ENCODE measurements at places on chromosomes 11 and 22. TPM values are rescaled to one million over a fixed set of nuclear protein-coding genes. Genes with fewer than 3 reads are reported as not detected.
A peak's percentile ranks its signal among the peaks of the same experiment; 100 is the strongest.

Gene FAM180B
- not detected for total RNA-seq

GRCh38 chr22:45210577-45210976 is 30.1 kb downstream of the KIAA0930 start:
- H3K4me1 ChIP-seq: peaks cover 24% of the 10 kb centered on the region
- no peaks in the 10 kb centered on the region for H3K36me3 ChIP-seq
- H3K4me3 ChIP-seq: no peak overlapping the region
- H3K27ac ChIP-seq: no peak overlapping the region
- H3K27me3 ChIP-seq: no peaks in the 10 kb centered on the region

GRCh38 chr11:69002110-69002569 is 10.9 kb downstream of the MRGPRF start:
- H3K36me3 ChIP-seq: no peaks in the 10 kb centered on the region
- DNase-seq: peak; percentile 24
- H3K27me3 ChIP-seq: peaks cover 74% of the 10 kb centered on the region
- H3K27ac ChIP-seq: no peak overlapping the region

GRCh38 chr11:62604460-62605120 is 2.9 kb upstream of the MTA2 start:
- no peaks in the 10 kb centered on the region for H3K27me3 ChIP-seq
- no peak overlapping the region for H3K27ac ChIP-seq
- peaks cover 31% of the 10 kb centered on the region for H3K4me1 ChIP-seq
- peaks cover 75% of the 10 kb centered on the region for H3K36me3 ChIP-seq

DNA sequence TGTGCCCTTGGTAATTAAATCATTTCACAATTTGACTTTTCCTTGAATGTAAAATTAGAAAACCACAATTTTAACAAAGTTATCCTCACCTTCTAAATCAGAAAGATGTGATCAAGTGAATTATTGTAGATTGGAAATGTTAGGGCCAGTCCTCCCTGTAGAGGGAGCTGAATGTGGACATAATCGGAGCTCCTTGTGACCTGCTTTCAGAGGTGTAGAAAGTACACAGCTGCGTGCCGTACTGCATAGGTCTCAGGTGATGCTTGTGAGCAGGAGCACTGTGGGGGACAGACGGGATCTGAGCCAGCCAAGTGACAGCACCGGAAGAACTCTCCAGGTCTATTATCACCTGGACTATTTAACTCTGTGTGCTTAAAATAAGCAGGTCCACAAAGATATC is 338.0 kb downstream of the AASDHPPT start:
- H3K4me3 ChIP-seq: no peak overlapping the region
- H3K4me1 ChIP-seq: no peaks in the 10 kb centered on the region
- no peak for DNase-seq

DNA sequence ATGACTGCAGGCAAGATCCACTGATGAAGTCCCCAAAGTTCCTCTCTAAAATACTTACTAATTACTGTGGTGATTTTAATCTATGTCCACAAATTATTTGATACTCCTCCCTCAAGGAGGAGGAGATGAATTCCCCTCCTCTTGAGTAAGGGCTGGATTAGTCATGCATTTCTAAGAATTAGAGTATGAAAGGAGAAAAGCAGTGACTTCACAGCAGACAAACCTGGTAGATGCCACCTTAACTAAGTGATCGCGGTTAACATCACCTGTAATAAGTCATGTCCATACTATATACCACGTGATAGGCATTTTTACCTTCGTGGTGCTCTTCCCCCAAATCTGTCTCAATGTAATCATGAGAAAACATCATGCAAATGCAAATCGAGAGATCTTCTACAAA is 52.0 kb upstream of the TSPAN18 start:
- no peak overlapping the region for H3K27ac ChIP-seq
- DNase-seq: no peak
- H3K4me1 ChIP-seq: no peaks in the 10 kb centered on the region

Gene CACNA1I
- 1.3 TPM for total RNA-seq

Gene MLC1
- 1.4 TPM for total RNA-seq

Gene TSGA10IP
- total RNA-seq: not detected

Gene IRAG1
- total RNA-seq: 15.6 TPM

- no peak for DNase-seq
- H3K27me3 ChIP-seq: no peaks in the 10 kb centered on the region
- H3K4me3 ChIP-seq: no peak overlapping the region
- H3K27ac ChIP-seq: no peak overlapping the region
- peaks cover 10% of the 10 kb centered on the region for H3K4me1 ChIP-seq
Observed at GRCh38 chr11:104700609-104701008, 197.7 kb downstream of the CASP12 start.

Gene MS4A2
- total RNA-seq: 0.91 TPM

Gene OR51B5
- total RNA-seq: 3.0 TPM

DNA sequence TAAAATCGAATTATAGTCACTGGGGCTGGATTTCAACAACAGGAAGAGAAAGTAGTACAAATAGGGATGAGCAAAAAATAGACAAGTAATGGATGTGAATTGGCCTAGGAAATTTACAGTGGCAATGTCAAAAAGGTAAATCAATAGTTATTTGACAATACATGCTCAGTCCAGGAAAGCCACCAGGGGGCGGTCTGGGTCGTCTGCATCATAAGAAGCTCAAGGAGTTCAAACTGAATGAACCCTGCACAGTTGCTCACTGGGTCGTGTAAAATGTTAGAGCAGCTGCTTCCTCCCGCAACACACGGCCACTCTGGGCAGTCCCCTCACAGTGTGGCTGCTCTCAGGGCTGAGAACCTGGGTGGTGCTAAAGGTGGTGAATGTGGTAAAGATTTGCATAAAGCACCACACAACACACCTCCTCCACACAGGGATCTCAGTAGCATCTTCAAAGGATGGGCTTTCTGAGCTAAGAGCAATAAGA is 85.9 kb downstream of the ZNF280B start:
- DNase-seq: peak; percentile 93
- no peaks in the 10 kb centered on the region for H3K27me3 ChIP-seq
- peaks cover 45% of the 10 kb centered on the region for H3K4me1 ChIP-seq
- no peak overlapping the region for H3K27ac ChIP-seq

GRCh38 chr22:28855355-28856094 is 27.8 kb upstream of the ZNRF3 start:
- no peaks in the 10 kb centered on the region for H3K4me1 ChIP-seq
- H3K27ac ChIP-seq: no peak overlapping the region
- no peak overlapping the region for H3K4me3 ChIP-seq
- H3K36me3 ChIP-seq: no peaks in the 10 kb centered on the region

Gene OR52E8
- total RNA-seq: not detected

DNA sequence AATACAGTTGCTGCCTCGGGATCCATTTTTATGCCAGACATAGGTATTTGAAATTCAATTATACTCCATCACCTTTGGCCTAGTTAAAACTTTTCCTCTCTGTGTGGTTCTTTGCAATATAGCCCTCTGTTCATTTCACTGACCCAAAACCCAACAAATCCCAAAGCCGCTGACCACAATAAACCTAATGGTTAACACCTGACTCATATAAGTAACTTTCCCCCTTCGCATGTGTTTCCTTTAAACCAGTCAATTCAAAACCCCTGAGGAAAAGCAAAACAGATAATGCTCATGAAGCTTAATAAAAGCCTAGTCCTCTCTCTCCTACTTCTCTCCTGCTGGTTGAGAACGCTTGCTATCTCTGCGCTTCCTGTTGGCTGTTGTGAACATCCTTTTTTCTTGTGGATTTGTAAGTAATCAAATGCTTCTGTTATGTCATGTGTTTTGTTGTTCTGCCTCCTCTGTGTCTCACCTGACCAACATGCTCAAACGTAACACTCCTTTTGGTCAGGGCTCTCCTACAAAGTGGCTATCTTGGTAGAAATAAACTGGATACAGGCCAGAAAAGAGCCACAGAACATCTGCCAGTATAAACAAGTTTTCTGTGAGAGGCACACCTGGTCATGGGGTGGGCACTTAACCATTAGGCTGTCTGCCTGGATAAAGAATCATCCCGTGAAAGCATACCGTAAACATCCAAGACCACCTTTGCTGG is 652.6 kb downstream of the METTL15 start:
- H3K4me1 ChIP-seq: no peaks in the 10 kb centered on the region
- DNase-seq: no peak
- no peaks in the 10 kb centered on the region for H3K36me3 ChIP-seq
- no peak overlapping the region for H3K4me3 ChIP-seq

- no peak overlapping the region for H3K27ac ChIP-seq
- H3K4me1 ChIP-seq: peaks cover 23% of the 10 kb centered on the region
- no peaks in the 10 kb centered on the region for H3K27me3 ChIP-seq
- H3K36me3 ChIP-seq: no peaks in the 10 kb centered on the region
- no peak overlapping the region for H3K4me3 ChIP-seq
Observed at GRCh38 chr22:40499209-40499623, 128.8 kb downstream of the SGSM3 start.

Gene MMP8
- total RNA-seq: 52.5 TPM

Gene SLC15A3
- 132 TPM for total RNA-seq

- peaks cover 47% of the 10 kb centered on the region for H3K4me1 ChIP-seq
- H3K36me3 ChIP-seq: no peaks in the 10 kb centered on the region
- DNase-seq: no peak
- no peak overlapping the region for H3K27ac ChIP-seq
Observed at GRCh38 chr11:123197711-123198110, 2.7 kb upstream of the CLMP start.

- no peaks in the 10 kb centered on the region for H3K36me3 ChIP-seq
- DNase-seq: no peak
Observed at GRCh38 chr11:67656278-67656922, 5.9 kb upstream of the ACY3 start.

DNA sequence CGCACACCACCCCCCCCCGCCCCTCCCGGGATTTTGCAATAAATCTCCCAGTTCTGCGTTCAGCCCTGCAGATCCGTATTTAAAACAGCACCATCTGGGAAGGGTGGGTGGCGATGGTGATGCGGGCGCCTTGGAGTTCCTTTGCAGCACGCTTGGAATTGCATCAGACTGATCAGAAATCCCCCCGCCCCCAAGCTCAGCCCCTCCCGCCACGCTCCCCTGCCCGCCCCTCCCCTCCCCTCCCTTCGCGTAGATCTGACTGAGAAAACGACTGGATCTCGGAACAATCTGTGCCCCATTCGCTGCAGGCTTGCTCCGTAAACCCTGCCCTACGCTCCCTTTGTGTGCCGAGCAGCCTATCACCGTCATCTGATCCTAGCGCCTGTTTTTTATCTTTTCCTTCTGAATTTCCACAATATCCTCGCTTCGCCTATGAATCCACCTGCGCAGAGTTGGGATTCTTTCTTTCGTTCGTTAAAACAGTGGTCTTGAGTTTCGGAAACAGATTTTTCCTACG is 18.1 kb upstream of the BDNF start:
- DNase-seq: no peak
- H3K4me1 ChIP-seq: peaks cover 28% of the 10 kb centered on the region
- H3K4me3 ChIP-seq: no peak overlapping the region

Gene CCDC15
- total RNA-seq: 3.6 TPM

DNA sequence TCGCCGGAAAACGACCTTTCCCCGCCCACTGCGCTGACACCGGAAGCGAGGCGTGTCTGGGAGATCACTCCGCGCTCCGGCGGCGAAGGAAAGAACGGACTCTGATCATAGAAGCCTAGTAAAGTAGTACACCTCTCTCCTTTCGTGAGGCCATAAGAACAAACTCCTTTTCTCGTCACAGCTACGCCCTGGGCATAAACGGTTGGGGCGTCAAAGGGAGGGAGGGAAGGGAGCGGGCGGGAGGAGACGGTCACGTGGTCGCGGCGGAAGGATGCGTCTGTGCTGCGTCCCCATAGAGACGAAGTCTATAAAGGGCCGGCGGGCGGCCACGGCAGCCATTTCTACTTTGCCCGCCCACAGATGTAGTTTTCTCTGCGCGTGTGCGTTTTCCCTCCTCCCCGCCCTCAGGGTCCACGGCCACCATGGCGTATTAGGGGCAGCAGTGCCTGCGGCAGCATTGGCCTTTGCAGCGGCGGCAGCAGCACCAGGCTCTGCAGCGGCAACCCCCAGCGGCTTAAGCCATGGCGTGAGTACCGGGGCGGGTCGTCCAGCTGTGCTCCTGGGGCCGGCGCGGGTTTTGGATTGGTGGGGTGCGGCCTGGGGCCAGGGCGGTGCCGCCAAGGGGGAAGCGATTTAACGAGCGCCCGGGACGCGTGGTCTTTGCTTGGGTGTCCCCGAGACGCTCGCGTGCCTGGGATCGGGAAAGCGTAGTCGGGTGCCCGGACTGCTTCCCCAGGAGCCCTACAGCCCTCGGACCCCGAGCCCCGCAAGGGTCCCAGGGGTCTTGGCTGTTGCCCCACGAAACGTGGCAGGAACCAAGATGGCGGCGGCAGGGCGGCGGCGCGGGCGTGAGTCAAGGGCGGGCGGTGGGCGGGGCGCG is at the start of gene ATF4:
TSS of gene ATF4 (plus strand) at position 337 of the 880 bp plus-strand sequence. CDS start 884 bp downstream, outside the sequence.
- peak within 1 kb of the TSS; percentile 99 for H3K27ac ChIP-seq
- H3K4me3 ChIP-seq: peak within 1 kb of the TSS; percentile 100
- peaks cover 53% of the 10 kb centered on the region for H3K36me3 ChIP-seq
- peak; percentile 96 for DNase-seq

DNA sequence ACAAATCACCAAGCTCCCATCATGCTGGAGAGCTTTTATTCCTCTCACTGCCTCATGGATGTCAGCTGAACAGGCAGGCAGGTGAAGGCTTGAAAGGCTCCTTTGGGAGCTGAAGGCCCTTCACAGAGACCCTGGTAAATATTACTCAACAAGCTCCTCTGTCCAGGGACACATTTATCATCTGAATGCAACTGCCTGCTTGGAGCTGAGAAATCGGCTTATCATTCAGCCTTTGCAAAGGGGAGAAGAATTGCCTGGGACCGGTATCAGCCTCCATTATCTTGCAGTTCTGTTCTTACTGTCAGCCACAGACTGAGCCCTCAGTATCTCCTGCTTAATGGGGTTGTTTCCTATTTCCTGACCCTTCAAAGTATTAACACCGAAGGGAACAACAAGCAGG is 113.8 kb upstream of the PITPNB start:
- H3K4me3 ChIP-seq: no peak overlapping the region
- no peaks in the 10 kb centered on the region for H3K27me3 ChIP-seq
- DNase-seq: no peak
- no peak overlapping the region for H3K27ac ChIP-seq
- H3K4me1 ChIP-seq: peaks cover 49% of the 10 kb centered on the region
- H3K36me3 ChIP-seq: no peaks in the 10 kb centered on the region

GRCh38 chr11:77147668-77148321 is 19.7 kb downstream of the MYO7A start:
- no peaks in the 10 kb centered on the region for H3K36me3 ChIP-seq
- no peaks in the 10 kb centered on the region for H3K4me1 ChIP-seq
- H3K4me3 ChIP-seq: no peak overlapping the region
- no peaks in the 10 kb centered on the region for H3K27me3 ChIP-seq

- H3K4me3 ChIP-seq: no peak overlapping the region
- DNase-seq: no peak
- H3K4me1 ChIP-seq: peaks cover 59% of the 10 kb centered on the region
- peaks cover 2% of the 10 kb centered on the region for H3K27me3 ChIP-seq
- H3K27ac ChIP-seq: peak overlapping the region; percentile 76
Observed at GRCh38 chr22:38867471-38868285, 4.3 kb downstream of the CBX6 start.

- no peaks in the 10 kb centered on the region for H3K27me3 ChIP-seq
- no peaks in the 10 kb centered on the region for H3K36me3 ChIP-seq
- no peak overlapping the region for H3K27ac ChIP-seq
- no peak for DNase-seq
- peaks cover 74% of the 10 kb centered on the region for H3K4me1 ChIP-seq
Observed at GRCh38 chr22:50691521-50691920, 18.9 kb downstream of the SHANK3 start.

- no peak overlapping the region for H3K27ac ChIP-seq
- H3K36me3 ChIP-seq: no peaks in the 10 kb centered on the region
- no peak overlapping the region for H3K4me3 ChIP-seq
- H3K27me3 ChIP-seq: no peaks in the 10 kb centered on the region
- DNase-seq: no peak
Observed at GRCh38 chr11:122354025-122354697, 238.1 kb upstream of the BLID start.
